ENCODE measurements at places on chromosomes 12 and 14.
A peak's percentile ranks its signal among the peaks of the same experiment; 100 is the strongest.

DNA sequence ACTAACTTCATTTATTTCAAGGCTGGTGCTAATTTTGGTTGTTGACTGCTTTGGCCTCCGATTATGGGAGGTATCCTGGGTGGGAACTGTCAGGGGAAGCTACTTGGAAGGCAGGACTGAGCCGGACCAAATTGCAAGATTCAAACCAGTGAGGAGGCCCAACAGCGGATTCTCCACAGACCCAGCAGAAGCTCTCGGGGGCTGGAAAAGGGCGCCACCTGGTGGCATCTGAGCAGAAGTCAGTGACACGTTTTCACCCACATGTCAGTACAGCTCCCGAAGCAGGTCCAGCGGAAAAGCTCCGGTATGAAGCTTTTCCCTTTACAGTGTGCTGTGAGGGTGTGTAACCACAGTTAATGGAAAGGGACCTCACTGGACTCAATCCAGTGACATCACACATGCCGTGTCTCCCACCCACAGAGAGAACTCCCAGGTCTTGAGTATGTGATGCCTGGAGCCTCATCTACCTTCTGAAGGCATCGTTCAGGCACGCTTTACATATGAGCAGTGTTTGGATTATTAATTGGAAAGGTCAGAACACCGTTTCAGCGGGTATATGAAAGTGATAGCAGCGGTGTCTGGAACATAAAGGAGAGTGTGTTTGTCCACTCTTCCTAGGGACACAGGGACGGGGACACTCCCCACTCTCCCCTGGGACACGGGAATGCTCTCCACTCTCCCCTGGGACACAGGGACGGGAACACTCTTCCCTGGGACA lies 3.6 kb upstream of the P2RX2 start:
- peak; percentile 66 for DNase-seq

- no peak for DNase-seq
Observed at GRCh38 chr12:107597695-107598410, 87.7 kb upstream of the PWP1 start.

DNA sequence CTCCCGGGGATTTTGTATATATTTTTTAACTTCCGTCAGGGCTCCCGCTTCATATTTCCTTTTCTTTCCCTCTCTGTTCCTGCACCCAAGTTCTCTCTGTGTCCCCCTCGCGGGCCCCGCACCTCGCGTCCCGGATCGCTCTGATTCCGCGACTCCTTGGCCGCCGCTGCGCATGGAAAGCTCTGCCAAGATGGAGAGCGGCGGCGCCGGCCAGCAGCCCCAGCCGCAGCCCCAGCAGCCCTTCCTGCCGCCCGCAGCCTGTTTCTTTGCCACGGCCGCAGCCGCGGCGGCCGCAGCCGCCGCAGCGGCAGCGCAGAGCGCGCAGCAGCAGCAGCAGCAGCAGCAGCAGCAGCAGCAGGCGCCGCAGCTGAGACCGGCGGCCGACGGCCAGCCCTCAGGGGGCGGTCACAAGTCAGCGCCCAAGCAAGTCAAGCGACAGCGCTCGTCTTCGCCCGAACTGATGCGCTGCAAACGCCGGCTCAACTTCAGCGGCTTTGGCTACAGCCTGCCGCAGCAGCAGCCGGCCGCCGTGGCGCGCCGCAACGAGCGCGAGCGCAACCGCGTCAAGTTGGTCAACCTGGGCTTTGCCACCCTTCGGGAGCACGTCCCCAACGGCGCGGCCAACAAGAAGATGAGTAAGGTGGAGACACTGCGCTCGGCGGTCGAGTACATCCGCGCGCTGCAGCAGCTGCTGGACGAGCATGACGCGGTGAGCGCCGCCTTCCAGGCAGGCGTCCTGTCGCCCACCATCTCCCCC lies 777 bp downstream of the ASCL1 start:
- DNase-seq, result no peak

GRCh38 chr14:72653026-72653425 lies 240.9 kb downstream of the DPF3 start:
- no peak for DNase-seq

DNA sequence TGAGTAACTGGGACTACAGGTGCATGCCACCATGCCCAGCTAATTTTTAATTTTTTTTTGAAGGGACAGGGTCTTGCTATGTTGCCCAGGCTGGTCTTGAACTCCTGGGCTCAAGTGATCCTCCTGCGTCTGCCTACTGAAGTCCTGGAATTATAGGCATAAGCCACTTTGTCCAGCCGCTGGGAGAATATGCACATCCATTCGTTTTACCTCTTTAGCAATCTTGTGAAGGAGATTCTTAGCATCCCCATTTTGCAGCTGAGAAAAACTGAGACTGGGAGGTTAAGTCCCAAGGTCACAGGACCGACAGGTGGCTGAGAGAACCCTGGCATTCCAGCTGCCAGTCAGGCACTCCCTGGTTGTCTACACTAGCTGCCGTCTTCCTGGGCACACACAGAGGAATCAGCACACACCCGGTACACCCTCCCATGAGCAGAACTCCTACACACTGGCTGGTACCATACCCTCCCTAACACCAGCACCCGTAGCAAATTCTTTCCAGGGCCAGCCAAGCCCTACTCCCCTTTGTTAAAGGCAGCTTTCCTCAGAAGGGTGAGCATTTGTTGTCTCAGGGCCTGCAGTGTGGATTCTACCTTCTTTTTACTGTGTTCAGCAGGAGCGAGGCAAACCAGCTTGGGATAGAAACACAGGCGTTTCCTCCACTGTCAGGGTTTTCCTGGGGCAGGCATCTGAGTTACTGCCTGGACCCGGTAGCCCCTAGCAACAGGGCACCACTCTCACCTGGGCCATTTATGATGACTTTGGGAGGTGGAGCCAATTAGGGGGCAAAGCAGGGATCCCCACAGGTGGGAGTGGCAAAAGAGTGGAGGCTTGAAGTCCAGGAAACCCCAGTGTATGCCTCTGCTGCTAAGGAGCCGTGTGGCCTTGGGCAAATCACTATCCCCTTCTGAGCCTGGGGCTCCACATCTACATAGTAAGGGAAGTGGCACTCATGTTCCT lies 70.2 kb downstream of the IRF2BPL start:
- DNase-seq, result no peak

DNA sequence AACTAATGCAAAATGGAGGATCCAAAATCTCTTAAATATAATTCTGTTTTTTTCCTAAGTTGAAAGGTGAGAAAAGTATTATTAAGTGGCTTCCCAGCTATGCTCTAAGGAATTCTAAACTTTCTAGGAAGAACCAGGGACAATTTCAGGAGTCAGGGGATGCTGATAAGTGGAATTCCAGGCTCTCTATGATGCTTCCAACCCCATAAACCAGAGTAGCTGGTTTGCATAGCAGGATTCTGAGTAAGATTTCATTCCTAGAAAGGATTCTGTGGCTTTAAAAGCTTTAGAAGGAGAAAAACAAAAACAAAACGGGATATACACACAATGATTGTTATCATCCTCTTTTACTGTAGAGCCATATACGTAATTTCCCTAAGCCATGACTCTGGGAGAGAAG lies 93.9 kb downstream of the SLC16A7 start:
- DNase-seq, result no peak

- no peak for DNase-seq
Observed at GRCh38 chr12:69732088-69732487, 6.6 kb upstream of the RAB3IP start.

- no peak for DNase-seq
Observed at GRCh38 chr12:79776111-79776510, 85.3 kb upstream of the PAWR start.

DNA sequence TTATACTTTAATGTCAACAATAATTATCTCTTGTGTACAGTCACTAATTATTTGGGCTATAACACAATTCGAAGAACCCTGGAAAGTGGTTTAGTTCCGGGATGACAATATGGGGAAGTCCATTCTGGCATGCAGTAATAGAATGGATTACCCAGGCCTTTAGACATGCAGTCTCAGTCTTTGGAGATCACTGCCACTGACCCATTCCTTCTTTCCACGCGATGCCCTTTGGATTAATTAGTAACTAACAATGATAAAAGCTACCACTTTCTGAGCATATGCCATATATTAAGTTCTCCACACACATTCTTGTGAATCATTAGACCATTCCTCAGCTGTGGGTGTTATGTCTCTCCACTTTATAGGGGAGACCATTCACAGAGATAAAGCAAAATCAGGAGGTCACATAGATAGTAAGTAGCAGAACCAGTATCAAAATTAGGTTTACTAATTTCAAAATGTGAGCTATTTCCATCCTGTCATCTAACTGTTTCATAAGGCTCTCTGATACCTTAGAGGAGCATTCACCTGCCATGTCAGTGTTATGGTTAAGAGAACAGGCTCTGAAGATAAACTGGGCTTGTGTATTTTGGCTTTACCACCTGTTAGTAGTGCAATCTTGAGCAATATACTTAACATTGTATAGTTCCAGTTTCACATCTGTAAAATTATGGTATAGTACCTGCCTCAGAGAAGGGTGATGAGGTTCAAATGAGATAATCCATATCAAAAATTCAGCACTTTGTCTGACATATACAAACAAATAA lies 27.2 kb upstream of the KCNJ8 start:
- DNase-seq, result no peak

- no peak for DNase-seq
Observed at GRCh38 chr12:130013771-130014484, 110.1 kb upstream of the TMEM132D start.

DNA sequence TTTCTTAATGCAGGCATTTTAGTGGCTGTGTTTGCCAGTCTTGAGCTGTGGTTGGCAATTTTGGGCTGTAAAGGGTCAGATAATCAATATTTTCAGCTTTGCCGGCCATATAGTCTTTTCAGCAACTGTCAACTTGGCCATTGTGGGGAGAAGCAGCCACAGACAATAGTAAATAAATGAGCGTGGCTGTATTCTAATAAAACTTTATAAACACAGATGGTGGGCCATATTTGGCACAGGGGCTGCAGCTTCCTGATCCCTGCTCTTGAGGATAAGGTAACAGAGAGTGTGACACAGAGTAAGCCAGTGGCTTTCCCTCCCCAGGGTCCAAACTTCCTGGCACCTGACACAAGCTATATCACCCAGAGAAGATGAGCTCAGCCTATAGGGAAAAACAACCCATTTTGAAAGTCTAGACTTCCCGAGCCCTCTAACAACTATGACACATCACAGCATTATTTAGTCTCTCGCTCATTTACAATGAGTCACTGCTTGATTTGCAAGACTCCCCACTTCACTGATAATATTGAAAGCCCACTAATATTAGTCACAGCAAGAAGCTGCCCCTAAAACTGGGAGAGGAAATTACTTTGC lies 163.1 kb upstream of the TMPO start:
- no peak for DNase-seq

GRCh38 chr12:30753233-30753632 lies 1.5 kb downstream of the CAPRIN2 start:
- no peak for DNase-seq

- no peak for DNase-seq
Observed at GRCh38 chr12:70883855-70884254, 36.7 kb downstream of the PTPRR start.

All from activated naive CD4-positive, alpha-beta T cell (primary cell).